AG04450 (cell line): ENCODE measurements at places on chromosomes 7 and 10. TPM values are rescaled to one million over a fixed set of nuclear protein-coding genes. Genes with fewer than 3 reads are reported as not detected.

DNA sequence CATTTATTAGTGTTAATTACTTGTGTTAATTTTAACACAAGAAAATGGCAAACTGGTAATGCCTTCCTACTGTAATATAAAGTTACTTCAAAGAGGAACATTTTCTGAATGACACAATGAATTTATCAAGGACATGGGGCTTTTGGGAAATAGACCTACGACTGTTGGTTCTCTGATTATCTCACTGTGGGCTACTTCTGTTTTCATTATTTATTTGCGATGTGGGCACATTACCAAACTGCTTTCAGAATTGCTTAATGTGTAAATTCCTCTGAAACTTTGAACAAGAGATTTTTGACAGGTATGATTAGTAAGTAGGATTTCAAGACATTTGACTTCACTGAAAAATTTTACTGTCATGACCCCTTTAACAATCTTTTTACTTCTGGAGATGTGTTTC lies 535.6 kb downstream of the CNTNAP2 start:
- DNase-seq, result no peak

- DNase-seq, result no peak
These were observed 6.9 kb downstream of the NOLC1 start for GRCh38 chr10:102159051-102159597.

GRCh38 chr7:131244259-131244852 lies 83.3 kb upstream of the MKLN1 start:
- peak; percentile 85 for DNase-seq

DNA sequence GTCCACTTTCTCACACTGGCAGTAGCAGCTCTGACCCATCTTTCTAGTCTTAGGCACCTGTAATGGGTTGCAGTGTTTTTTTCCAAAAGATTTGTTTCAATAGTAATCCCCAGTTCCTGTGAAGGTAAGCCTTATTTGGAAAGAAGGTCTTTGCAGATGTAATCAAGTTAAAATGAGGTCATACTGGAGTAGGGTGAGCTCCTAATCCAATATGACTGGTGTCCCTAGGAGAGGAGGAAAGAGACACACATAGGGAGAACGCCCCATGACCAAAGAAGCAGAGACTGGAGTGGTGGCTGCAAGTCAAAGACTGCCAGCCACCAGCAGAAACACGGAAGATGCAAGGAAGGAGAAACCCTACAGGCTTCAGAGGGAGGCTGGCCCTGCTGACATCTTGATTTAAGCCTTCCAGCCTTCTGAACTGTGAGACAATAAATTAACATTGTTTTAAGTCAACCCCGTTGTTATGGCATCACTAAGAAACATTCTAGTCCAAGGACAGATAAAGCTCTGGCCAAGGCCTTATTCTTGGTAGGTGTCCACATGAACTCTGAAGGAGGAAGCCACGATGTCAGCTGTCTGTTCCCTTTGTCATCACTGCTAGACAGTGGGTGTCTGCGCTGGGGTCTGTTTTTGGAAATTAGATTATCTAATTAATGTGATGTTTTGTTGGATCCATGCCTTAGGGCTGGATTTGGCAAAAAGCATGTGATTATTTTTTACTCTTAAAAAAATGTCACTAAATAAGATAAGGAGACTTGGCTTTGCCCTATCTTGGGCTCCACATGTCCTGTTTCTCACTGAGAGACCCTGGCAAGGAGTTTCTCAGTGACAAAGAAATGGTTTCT lies 214.9 kb downstream of the KCNMA1 start:
- DNase-seq, result no peak

Gene TFPI2
- 27.9 and 31.0 TPM in 2 replicates for polyA plus RNA-seq

- no peak for DNase-seq
These were observed 140.1 kb upstream of the UNC5B start for GRCh38 chr10:71072131-71072822.

Gene GALNT17
- not detected in 2 replicates for polyA plus RNA-seq

DNA sequence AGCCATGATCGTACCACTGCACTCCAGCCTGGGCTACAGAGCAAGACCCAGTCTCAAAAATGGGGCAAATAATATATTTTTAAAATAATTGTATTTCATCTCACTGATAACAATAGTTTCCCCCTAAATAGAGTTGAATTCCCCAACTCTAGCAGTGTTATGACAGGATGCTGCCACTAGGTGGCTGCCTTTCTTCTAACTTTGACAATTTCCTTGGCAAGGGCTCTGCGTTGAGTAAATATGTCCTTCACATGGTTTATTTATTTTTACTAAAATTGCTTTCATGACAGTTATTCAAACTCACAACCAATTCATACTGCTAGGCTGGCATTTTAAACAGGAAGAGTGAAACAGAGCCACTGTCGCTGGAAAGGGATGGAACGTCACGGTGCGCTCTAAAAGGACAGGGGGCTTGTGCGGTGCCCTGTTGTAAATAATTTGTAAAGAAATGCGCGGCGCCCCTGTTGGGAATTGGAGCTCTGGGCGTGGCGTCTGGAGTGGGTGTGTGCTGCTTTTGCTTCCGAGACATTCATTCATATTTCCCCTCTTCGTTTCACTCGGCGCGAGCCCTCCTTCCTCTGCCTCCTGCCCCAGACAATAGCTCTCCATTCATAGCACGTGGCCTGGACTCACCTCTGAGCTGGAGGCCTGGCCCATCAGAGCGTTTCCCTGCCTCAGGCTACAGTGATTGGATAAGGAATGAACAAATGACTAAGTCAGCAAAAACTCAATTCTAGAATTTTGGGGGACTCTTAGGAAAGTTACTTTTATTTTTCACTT lies 20.5 kb upstream of the PITRM1 start:
- DNase-seq, result peak; percentile 41

Gene ZPBP
- polyA plus RNA-seq, result not detected in 2 replicates

GRCh38 chr10:44801383-44802327 lies 109.5 kb upstream of the TMEM72 start:
- peak; percentile 82 for DNase-seq

- DNase-seq, result no peak
These were observed 209.2 kb downstream of the C7orf25 start for GRCh38 chr7:42702647-42703046.

GRCh38 chr10:71458387-71458786 lies 61.7 kb downstream of the CDH23 start:
- DNase-seq, result no peak

GRCh38 chr7:118478931-118479330 lies 254.4 kb downstream of the ANKRD7 start:
- no peak for DNase-seq

Gene BICC1
- polyA plus RNA-seq, result 25.6 and 29.0 TPM in 2 replicates

- DNase-seq, result no peak
These were observed 96.6 kb upstream of the LRRN3 start for GRCh38 chr7:110994028-110994967.

- DNase-seq, result no peak
These were observed 20.9 kb downstream of the TEX36 start for GRCh38 chr10:125661941-125662515.

- DNase-seq, result no peak
These were observed 42.0 kb downstream of the ZC3HC1 start for GRCh38 chr7:130008941-130009847.

DNA sequence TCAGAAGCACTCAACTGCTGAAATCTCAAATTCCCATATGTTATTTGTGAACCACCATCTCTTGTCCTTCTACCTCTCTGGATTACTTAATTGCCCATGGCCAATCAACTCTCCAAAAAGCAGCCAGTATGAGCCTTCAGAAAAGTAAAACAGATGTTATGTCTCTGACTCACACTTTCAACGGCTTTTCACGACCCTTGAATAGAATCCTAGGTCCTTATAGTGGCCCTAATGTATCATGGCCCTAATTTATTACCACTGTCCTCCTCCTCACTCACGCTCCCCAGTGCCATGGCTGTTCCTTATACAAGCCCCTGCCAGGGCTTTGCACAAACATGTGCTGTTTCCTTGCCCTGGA lies 20.0 kb downstream of the ZNF438 start:
- no peak for DNase-seq

- DNase-seq, result no peak
These were observed 61.0 kb downstream of the STEAP1B start for GRCh38 chr7:22438994-22439393.

Gene DCLRE1A
- polyA plus RNA-seq, result 4.4 and 6.3 TPM in 2 replicates

Gene HABP2
- not detected in 2 replicates for polyA plus RNA-seq

- no peak for DNase-seq
These were observed 27.5 kb downstream of the INPP5F start for GRCh38 chr10:119753309-119753708.

GRCh38 chr10:24115403-24115802 lies 93.5 kb upstream of the KIAA1217 start:
- no peak for DNase-seq

Gene SLC4A2
- polyA plus RNA-seq, result 40.5 and 41.0 TPM in 2 replicates

Gene CYP2E1
- polyA plus RNA-seq, result 1.1 and 1.3 TPM in 2 replicates
